Dorsolateral prefrontal cortex (tissue), 122 donors: ENCODE measurements at places on chromosomes 6 and 20. TPM values are rescaled to one million over a fixed set of nuclear protein-coding genes. Genes with fewer than 3 reads are reported as not detected.

The EPB41L1 gene
- 271 TPM for total RNA-seq

GRCh38 chr6:95093154-95093553, 484.2 kb upstream of the MANEA start:
- no peak for DNase-seq

The RSPO4 gene
- 1.3 TPM for total RNA-seq

The GHRH gene
- not detected for total RNA-seq

- DNase-seq, result no peak
These were observed 26.5 kb downstream of the EFCAB8 start for GRCh38 chr20:32885185-32885584.

GRCh38 chr20:48794816-48795457, 32.9 kb downstream of the PREX1 start:
- DNase-seq, result no peak

The SMIM26 gene
- total RNA-seq, result 36.4 TPM

DNA sequence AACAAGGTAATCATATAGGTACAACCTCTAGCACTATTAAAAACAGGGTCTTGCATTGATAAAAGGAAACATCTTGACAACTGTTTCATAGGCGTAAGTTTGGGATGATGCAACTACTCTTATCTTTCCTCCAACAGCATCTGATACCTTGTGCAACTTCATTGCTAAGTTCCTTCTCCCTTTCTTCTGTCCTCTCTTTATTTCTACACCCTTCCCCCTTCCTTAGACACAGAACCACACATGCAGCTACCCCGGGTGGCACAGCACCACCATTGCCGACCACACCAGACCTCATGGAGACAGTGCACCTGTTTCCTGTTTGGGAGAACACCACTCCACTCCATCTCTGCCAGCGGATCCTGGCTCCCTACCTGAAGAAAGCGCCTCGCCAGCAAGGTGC, 14.4 kb downstream of the MYB start:
- DNase-seq, result no peak

- DNase-seq, result no peak
These were observed 725 bp upstream of the ISM1 start for GRCh38 chr20:13220194-13220903.

The FAM209B gene
- not detected for total RNA-seq

The WDR46 gene
- total RNA-seq, result 29.9 TPM

GRCh38 chr6:108526739-108527174, 34.0 kb upstream of the FOXO3 start:
- no peak for DNase-seq

- no peak for DNase-seq
These were observed 18.1 kb downstream of the ELMO2 start for GRCh38 chr20:46388201-46388836.

GRCh38 chr20:44678242-44678641, 26.7 kb upstream of the ADA start:
- DNase-seq, result no peak

The MTHFD1L gene
- total RNA-seq, result 24.2 TPM

The PHACTR3 gene
- total RNA-seq, result 140 TPM

- DNase-seq, result no peak
These were observed 132.4 kb upstream of the SNX9 start for GRCh38 chr6:157690441-157691210.

DNA sequence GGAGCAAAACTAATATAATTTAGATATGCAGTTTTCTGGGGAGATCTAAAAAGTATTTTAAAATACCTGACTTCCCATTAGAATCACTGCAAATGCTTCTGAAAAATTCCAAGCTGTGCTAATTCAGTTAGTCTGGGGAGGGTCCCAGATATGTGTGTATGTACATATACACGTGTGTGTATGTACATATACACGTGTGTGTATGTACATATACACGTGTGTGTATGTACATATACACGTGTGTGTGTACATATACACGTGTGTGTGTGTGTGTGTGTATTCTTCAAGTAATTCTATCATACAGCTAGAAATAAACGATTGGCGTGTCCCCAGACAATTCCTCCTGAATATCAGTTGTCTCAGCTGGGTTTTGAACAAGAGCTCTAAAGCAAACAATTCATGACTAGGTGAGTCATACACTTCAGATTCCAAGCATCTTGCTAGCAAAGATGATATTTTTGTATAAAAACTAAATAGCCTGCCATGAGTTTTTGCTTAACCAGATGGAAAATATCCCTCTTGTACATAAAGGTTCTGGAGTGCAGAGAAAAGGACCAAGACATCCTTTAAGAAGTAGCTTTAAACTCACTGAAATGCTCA, 58.2 kb downstream of the SPACA1 start:
- DNase-seq, result no peak

The FAXC gene
- total RNA-seq, result 73.0 TPM

GRCh38 chr6:4362326-4362725, 227.0 kb upstream of the ECI2 start:
- no peak for DNase-seq

GRCh38 chr6:62805431-62805830, 405.8 kb upstream of the FKBP1C start:
- no peak for DNase-seq

The CLIC5 gene
- total RNA-seq, result 7.7 TPM

GRCh38 chr6:50842446-50842845, 23.8 kb downstream of the TFAP2B start:
- DNase-seq, result no peak

DNA sequence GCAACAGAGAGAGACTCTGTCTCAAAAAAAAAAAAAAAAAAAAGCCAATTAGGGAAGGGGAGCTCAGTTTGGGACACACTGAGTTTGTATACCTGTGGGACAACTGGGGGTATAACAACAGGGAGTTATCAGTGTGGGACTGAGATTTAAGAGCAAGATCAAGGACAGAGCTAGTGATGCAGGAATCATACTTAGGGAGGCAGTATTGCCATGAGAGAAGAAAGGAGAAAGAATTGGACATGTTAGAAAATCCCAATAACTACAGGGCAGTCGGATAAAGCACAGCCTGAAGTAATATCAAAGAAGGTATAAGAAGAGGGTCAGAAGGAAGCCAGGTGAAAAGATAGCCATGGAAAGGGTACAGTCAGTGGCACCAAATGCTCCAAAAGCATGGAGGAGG, 121.2 kb downstream of the PTPRT start:
- no peak for DNase-seq

The TGM3 gene
- not detected for total RNA-seq

The VGLL2 gene
- total RNA-seq, result not detected

The KHDC1L gene
- total RNA-seq, result 0.95 TPM

DNA sequence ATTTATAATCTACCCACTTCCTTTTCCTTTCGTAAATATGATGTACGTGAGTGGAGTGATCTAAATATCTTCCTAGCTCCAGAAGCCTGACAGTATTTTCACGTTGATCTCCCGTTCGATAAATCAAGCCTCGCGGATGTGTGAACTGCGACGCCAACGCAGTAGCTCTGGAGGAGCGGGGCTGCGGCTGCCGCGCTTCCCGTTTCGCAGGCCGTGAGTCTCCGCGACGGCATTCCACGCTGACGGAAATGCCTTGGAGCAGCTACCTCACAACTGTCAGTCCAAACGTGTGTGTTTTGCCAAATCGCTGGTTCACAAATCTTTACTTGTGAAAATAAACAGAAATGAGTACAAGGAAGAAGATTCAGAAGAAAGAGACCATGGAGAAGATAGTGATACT, 41.2 kb downstream of the BTBD3 start:
- no peak for DNase-seq

The OVOL2 gene
- 5.0 TPM for total RNA-seq
